Neural crest cell (in vitro differentiated cells): ENCODE measurements at places on chromosomes 13 and 19.

GRCh38 chr13:42786715-42787114, 5.3 kb downstream of the FAM216B start:
- H3K36me3 ChIP-seq, result no peaks in the 10 kb centered on the region
- H3K27me3 ChIP-seq, result no peaks in the 10 kb centered on the region

DNA sequence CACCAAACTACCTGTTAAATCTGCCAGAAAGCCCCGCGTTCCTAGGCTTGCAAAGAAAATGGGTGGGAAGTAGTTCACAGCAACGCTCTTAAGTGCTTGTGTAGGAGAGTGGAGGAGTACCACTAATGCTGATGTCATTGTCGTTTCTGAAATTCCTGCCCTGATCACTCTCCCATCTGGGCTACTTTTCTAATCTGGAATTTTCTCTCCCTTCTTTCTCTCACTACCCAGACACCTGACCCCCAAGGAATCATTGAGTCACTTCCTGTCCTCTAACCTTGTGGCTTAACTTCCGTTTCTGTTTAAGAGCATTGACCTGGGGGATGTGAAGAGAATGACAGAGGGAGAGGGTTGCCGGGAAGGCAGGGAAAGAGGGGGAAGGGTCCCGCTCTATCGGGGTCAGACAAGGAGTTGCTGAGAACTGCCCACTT, 98.7 kb downstream of the STARD13 start:
- DNase-seq, result no peak
- peaks cover 8% of the 10 kb centered on the region for H3K36me3 ChIP-seq

DNA sequence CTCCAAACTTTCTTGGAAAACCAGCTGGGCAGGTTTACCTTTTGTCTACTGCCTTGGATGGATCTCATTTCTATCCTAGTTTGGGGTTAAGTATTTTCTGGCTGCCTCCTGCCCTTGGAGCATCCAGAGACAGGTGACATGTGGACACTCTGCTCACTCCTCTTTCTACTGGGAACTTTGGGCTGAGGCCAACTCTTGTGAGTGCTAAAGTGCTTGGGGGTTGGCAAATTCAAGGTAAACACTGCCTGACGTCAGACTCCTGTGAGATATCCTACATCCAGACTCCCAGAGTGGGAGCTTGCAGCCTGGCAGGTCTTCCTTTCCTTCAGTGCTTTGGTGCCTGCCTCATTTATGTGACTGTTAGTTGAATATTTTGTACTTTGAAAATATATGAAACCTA, 388.1 kb downstream of the KCNRG start:
- peaks cover 22% of the 10 kb centered on the region for H3K4me1 ChIP-seq
- no peak overlapping the region for H3K27ac ChIP-seq
- H3K4me3 ChIP-seq, result no peak overlapping the region
- H3K36me3 ChIP-seq, result peaks cover 12% of the 10 kb centered on the region

- H3K4me3 ChIP-seq, result no peak overlapping the region
- H3K36me3 ChIP-seq, result no peaks in the 10 kb centered on the region
- no peak for DNase-seq
- H3K27ac ChIP-seq, result no peak overlapping the region
- no peaks in the 10 kb centered on the region for H3K27me3 ChIP-seq
Observed at GRCh38 chr13:113744197-113745000, 14.6 kb upstream of the TMEM255B start.

DNA sequence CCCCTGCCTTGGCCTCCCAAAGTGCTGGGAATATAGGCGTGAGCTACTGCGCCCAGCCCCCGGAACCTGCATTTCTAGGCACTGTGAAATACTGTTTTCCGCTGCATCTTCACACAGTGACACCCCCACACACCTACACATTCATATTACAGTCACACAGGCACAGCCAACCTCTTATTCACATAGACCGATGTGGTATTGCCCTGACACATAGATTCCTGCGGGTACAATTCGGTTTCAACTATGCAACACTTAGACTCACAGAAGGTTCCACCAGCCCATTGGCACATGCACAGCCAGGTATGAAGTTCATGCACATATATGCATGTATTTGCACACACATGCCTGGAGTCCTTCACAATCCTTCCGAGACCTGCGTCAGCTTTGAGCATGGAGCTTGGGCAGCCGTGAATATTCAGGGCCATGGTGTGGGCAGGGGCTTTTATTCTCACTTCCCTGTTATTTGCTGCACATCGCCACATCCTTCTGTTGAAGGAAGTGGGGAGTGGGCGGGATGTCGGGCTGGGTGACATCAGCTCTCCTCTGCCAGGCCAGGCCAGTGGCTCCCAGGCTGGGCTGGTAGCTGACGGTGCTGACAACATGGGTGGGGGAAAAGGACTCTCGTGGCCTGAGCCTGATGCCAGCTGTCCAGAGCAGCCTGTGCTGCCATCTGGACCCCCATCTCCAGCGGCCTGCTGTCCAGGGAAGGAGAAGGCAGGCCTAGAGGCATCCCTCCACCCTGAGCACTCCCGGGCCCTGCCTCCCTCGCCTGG, 5.4 kb upstream of the CDC37 start:
- peaks cover 57% of the 10 kb centered on the region for H3K27me3 ChIP-seq
- peaks cover 20% of the 10 kb centered on the region for H3K4me1 ChIP-seq
- no peaks in the 10 kb centered on the region for H3K36me3 ChIP-seq
- peak overlapping the region; percentile 55 for H3K4me3 ChIP-seq

GRCh38 chr19:33673258-33673875, 51.6 kb downstream of the CHST8 start:
- H3K27ac ChIP-seq, result peak overlapping the region; percentile 75
- H3K36me3 ChIP-seq, result no peaks in the 10 kb centered on the region
- no peaks in the 10 kb centered on the region for H3K4me1 ChIP-seq
- peaks cover 58% of the 10 kb centered on the region for H3K27me3 ChIP-seq
- no peak overlapping the region for H3K4me3 ChIP-seq

DNA sequence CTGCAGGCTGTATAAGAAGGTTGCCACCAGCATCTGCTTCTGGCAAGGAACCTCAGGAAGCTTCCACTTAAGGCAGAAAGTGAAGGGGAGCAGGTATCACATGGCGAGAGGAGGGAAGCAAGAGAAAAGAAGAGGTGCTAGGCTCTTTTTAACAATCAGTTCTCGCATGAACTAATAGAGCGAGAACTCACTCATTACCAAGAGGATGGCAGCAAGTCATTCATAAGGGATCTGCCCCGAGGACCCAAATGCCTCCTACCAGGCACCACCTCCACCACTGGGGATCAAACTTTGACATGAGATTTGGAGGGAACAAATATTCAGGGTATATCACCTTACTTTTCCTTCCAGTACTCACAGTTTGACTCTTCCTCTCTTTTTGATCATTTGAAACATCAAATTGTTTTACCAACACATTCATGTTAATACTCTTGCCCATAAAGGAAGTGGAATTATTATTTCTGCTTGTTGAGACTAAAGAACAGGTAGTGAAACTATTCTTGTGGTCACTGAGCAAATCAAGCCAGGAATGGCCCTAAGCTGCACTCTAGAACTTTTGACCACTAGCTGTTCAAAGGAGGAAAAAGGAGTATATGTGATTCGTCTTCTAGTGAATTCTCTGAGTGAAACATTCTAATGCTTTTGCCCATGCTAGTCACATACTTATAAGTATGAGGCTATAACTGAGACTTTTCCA, 45.0 kb downstream of the LACC1 start:
- no peaks in the 10 kb centered on the region for H3K36me3 ChIP-seq
- H3K4me3 ChIP-seq, result no peak overlapping the region
- H3K27me3 ChIP-seq, result no peaks in the 10 kb centered on the region
- no peak overlapping the region for H3K27ac ChIP-seq

GRCh38 chr13:38849315-38849714, 141.3 kb downstream of the STOML3 start:
- no peaks in the 10 kb centered on the region for H3K4me1 ChIP-seq
- no peaks in the 10 kb centered on the region for H3K27me3 ChIP-seq
- H3K4me3 ChIP-seq, result no peak overlapping the region
- H3K27ac ChIP-seq, result no peak overlapping the region

DNA sequence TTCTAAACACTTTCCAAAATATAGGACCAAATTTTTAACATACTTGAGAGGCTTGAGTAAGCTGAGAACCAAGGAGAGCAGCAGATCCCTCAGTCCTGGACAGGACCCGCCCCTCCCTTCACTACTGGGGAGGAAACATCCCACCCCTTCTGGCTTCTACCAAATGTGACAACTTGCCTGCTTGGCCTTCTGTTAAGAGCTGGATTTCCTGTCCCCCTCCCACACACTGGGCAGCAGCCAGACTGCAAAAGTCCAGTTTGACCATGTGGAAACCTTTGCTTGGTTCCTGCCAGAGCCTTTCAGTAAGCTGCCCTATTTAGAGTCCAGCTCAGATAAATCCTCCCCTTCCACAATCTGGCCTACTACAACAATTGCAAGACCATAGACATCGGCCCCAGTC, 84.3 kb downstream of the FGF14 start:
- H3K4me3 ChIP-seq, result no peak overlapping the region

DNA sequence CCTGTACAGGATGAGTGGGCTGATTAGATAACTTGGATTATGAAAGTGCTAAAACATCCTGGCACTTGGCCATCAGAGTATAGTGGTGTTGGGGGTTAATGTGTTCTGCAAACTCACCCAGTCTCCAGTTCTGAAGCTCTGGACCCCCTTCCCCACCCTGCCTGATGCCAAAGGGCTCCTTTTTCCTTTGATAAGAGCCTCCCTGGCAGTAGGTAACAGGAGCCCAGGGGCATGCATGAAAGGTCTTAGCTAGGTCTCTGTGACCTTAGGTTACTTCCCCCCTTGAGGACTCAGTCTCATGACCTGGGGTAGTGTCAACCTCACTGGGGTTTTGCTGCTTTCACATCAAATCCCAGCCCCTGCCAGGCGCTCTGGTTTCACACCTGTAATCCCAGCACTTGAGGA, 2.5 kb downstream of the RPS28 start:
- peaks cover 19% of the 10 kb centered on the region for H3K27me3 ChIP-seq
- no peak overlapping the region for H3K27ac ChIP-seq
- peaks cover 25% of the 10 kb centered on the region for H3K4me1 ChIP-seq
- peak overlapping the region; percentile 99 for H3K4me3 ChIP-seq

- no peak overlapping the region for H3K27ac ChIP-seq
- no peak for DNase-seq
- peaks cover 33% of the 10 kb centered on the region for H3K27me3 ChIP-seq
Observed at GRCh38 chr13:99916366-99917103, 55.0 kb downstream of the ZIC5 start.

DNA sequence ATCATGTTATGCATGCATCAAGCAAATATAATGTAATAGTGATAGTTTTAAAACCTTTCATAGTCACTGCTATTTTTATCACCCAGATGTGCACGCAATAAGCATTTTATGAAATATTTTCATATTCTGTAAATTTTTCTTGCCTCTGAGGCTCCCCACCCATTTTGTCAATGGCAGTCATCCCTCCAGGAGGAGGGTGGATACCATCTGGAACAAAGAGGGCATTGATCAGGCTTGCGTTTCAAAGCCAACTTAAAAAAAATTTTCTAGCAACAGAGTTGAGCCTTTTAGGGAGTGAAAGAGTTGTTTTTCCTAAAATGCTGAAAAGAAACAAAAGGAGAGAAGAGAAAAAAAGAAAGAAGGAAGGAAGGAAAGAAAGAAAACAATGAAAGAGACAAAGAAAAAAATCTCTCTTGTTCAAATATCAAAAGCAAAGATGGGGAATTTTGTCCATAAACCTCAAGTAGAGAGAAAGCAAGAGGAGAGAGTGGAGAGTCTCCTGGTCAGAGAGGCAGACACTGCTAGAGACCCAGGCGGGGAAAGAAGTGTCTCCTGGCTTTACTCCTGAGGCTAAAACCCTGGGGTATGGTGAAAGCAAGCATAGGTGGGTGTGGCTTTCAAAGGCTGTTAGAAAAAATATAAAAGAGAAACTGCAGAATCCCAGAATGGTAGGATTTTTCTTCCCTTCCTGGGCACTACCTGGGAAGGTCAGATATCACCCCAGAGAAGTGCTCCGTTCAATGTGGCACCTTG, 63.6 kb upstream of the KLF12 start:
- no peaks in the 10 kb centered on the region for H3K36me3 ChIP-seq
- peaks cover 16% of the 10 kb centered on the region for H3K4me1 ChIP-seq
- H3K27ac ChIP-seq, result peak overlapping the region; percentile 92

DNA sequence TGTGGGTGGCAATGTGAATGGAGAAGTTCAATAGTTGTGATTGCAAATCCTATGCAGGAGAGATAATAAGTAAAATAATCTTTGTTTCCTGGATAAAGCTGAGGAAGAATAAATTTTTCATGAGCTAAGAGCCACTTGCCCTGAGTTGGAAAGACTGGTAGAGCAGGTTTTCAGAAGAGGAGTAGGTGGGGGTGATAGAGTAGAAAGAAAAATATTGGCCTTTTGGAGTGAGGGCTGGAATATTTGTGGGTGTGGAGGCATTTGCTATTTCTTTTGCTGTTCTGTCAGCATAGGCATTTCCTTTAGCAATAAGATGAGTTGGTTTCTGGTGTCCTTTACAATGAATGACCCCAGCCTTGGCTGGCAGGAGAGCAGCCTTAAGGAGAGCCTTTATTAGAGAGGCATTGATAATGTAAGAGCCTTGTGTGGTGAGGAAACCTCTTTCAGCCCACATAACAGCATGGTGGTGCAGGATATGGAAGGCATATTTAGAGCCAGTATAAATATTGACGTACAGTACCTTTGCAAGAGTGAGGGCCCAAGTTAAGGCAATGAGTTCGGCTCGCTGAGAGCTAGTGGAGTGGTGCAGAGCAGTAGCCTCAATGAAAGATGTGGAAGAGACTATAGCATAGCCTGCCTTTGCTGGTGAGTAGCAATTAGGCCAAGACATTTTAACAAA, 11.6 kb upstream of the ZNF431 start:
- H3K27me3 ChIP-seq, result no peaks in the 10 kb centered on the region
- H3K4me3 ChIP-seq, result no peak overlapping the region
- peaks cover 17% of the 10 kb centered on the region for H3K4me1 ChIP-seq

GRCh38 chr13:97403893-97404750, 29.8 kb upstream of the RAP2A start:
- no peaks in the 10 kb centered on the region for H3K27me3 ChIP-seq
- no peaks in the 10 kb centered on the region for H3K4me1 ChIP-seq
- H3K4me3 ChIP-seq, result no peak overlapping the region
- H3K36me3 ChIP-seq, result peaks cover 4% of the 10 kb centered on the region
- no peak for DNase-seq
- no peak overlapping the region for H3K27ac ChIP-seq

GRCh38 chr19:1110809-1111640, 7.2 kb downstream of the GPX4 start:
- no peaks in the 10 kb centered on the region for H3K4me1 ChIP-seq
- H3K27me3 ChIP-seq, result no peaks in the 10 kb centered on the region

GRCh38 chr13:31545616-31546015, 193.7 kb upstream of the RXFP2 start:
- H3K27ac ChIP-seq, result no peak overlapping the region
- H3K4me3 ChIP-seq, result no peak overlapping the region
- peaks cover 6% of the 10 kb centered on the region for H3K27me3 ChIP-seq
- no peak for DNase-seq

- H3K36me3 ChIP-seq, result no peaks in the 10 kb centered on the region
- H3K4me1 ChIP-seq, result no peaks in the 10 kb centered on the region
- H3K4me3 ChIP-seq, result no peak overlapping the region
- DNase-seq, result peak; percentile 62
- H3K27ac ChIP-seq, result no peak overlapping the region
- peaks cover 43% of the 10 kb centered on the region for H3K27me3 ChIP-seq
Observed at GRCh38 chr19:44552324-44552723, 22.8 kb upstream of the CEACAM20 start.

- DNase-seq, result no peak
- no peak overlapping the region for H3K27ac ChIP-seq
- H3K4me1 ChIP-seq, result peaks cover 22% of the 10 kb centered on the region
- H3K36me3 ChIP-seq, result peaks cover 12% of the 10 kb centered on the region
- no peaks in the 10 kb centered on the region for H3K27me3 ChIP-seq
Observed at GRCh38 chr13:20672772-20673171, 30.7 kb upstream of the IL17D start.
